ENCODE measurements at places on chromosomes 5 and 9.

GRCh38 chr9:131656356-131657036 is 83.4 kb downstream of the RAPGEF1 start:
- peak; percentile 69 for DNase-seq

DNA sequence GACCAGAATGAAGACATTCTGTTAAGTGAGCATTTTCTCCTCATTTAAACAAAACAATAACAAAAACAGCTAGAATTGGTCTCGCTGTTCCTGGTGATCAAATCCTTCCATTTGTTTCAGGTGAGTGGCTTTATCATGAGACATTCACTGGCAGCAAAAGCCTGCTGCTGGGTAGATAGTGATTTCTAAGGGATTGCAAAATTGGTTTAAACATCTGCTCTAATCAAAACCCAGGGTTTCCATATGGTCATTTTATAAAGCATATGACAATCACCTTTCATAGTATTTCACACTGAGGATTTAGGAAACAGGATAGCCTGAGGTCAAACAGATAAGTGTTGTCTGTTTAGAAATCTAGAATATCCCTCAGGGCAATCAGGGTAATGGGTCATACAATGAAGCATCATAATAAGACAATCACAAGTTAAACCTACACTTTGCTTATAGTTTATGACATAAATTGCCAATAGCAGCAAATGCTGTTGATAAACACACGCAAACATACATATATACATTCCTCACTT is 769.6 kb upstream of the C9orf72 start:
- DNase-seq: no peak

DNA sequence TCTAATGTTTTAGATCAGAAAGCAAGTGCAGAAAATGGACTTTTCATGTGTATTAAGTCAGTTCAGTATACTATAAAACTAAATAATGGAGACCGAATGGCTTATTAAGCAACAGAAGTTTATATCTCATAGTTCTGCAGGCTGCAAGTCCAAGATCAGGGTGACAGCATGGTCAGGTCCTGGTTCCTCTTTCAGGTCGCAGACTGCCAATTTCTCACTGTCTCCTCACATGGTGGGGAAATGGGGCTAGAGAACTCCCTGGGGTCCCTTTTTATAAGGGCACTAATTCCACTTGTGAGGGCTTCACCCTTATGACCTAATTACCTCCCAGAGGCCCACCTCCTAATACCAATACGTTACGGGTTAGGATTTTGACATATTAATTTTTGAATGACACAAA is 48.7 kb downstream of the RICTOR start:
- no peak for DNase-seq

- no peak for DNase-seq
Observed at GRCh38 chr5:120567921-120568320, 103.8 kb downstream of the PRR16 start.

DNA sequence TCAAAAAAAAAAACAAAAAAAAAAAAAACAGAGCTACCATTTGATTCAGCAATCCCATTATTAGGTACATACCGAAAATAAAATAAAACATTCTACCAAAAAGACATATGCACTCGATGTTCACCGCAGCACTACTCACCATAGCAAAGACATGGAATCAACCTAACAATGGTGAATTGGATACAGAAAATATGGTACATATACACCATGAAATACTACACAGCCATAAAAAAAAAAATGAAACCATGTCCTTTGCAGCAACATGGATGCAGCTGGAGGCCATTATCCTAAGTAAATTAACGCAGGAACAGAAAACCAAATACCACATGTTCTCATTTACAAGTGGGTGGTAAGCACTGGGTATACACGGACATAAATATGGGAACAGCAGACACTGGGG is 21.3 kb downstream of the MRPS27 start:
- DNase-seq: no peak
